ENCODE measurements at places on chromosomes 7 and 10. TPM values are rescaled to one million over a fixed set of nuclear protein-coding genes. Genes with fewer than 3 reads are reported as not detected.

Gene ERVW-1
- total RNA-seq, result not detected

Gene KLHDC10
- 47.4 TPM for total RNA-seq

Gene OR9A2
- 0.12 TPM for total RNA-seq

Gene ZNF467
- 1.7 TPM for total RNA-seq

Gene UPK3B
- not detected for total RNA-seq

Gene SLC39A12
- total RNA-seq, result not detected

Gene PDLIM1
- 35.0 TPM for total RNA-seq

Gene GNGT1
- not detected for total RNA-seq

Gene FMC1
- 11.7 TPM for total RNA-seq

Gene SPDYE1
- total RNA-seq, result not detected

Gene AKR1B15
- not detected for total RNA-seq

Gene HPSE2
- total RNA-seq, result not detected

Gene AGFG2
- total RNA-seq, result 1.2 TPM

Gene SUFU
- total RNA-seq, result 3.0 TPM

Gene IL6
- 32.2 TPM for total RNA-seq

Gene CYP3A4
- total RNA-seq, result not detected

Gene ATP6V0A4
- total RNA-seq, result 0.08 TPM

Gene STRIP2
- 1.5 TPM for total RNA-seq

Gene ADIRF
- 184 TPM for total RNA-seq

Gene CLRN3
- total RNA-seq, result not detected

Gene CALML3
- total RNA-seq, result not detected

Gene UCMA
- not detected for total RNA-seq

Gene NOM1
- 9.4 TPM for total RNA-seq

Gene BTBD16
- total RNA-seq, result not detected

Gene PLCE1
- 1.3 TPM for total RNA-seq

Gene OPN1SW
- total RNA-seq, result not detected

Gene FAM25G
- total RNA-seq, result not detected
